GDM1 (cell line): ENCODE measurements at places on chromosomes 7 and 10.
A peak's percentile ranks its signal among the peaks of the same experiment; 100 is the strongest.

DNA sequence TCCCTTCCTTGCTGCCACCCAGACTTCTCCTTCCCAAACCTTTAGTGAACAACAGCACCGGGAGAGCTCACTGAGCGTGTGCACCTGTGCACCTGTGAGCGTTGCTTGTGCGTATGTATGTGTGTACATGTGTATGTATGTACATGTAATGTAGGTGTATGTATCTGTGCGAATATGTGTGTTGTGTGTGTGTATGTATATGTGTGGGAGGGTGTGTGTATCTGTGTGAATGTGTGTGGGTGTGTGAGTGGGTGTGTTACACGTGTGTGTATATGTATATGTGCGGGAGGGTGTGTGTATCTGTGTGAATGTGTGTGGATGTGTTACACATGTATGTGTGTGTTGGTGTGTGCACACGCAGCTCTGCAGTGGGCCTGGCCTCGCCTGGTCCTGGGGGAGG lies 44.5 kb upstream of the DNAJB6 start:
- no peak for DNase-seq

- DNase-seq, result no peak
These were observed 59.4 kb downstream of the WDR37 start for GRCh38 chr10:1115607-1115955.

DNA sequence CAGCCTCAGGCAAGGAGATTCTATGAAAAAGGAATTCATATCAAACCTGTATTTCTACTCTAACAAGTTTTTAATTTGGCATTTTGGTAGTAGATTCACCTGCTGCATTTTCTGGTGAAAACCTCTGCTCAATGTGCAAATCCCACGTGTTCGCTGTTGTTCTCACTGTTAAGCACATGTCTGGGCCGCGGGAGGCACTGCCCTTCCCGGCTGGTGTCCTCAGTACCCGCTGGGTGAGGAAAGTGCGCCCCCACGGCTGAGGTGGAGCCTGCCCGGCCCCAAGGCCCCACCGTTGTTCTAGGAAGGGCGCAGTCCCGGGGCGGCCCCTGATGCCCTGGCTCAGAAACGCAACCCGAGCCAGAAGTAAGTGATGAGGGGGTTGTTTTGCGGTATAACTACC lies 193.4 kb upstream of the VWC2 start:
- no peak for DNase-seq

GRCh38 chr7:115499956-115500355 lies 530.6 kb downstream of the TFEC start:
- DNase-seq, result no peak

DNA sequence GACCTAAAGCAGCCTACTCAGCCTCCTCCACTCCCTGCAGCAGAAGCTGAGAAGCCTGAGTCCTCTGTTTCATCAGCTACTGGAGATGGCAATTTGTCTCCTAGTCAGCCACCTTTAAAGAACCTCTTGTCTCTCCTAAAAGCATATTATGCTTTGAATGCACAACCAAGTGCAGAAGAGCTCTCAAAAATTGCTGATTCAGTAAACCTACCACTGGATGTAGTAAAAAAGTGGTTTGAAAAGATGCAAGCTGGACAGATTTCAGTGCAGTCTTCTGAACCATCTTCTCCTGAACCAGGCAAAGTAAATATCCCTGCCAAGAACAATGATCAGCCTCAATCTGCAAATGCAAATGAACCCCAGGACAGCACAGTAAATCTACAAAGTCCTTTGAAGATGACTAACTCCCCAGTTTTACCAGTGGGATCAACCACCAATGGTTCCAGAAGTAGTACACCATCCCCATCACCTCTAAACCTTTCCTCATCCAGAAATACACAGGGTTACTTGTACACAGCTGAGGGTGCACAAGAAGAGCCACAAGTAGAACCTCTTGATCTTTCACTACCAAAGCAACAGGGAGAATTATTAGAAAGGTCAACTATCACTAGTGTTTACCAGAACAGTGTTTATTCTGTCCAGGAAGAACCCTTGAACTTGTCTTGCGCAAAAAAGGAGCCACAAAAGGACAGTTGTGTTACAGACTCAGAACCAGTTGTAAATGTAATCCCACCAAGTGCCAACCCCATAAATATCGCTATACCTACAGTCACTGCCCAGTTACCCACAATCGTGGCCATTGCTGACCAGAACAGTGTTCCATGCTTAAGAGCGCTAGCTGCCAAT lies 202.2 kb downstream of the ZEB1 start:
- no peak for DNase-seq

GRCh38 chr7:114334989-114335388 lies 79.6 kb upstream of the FOXP2 start:
- DNase-seq, result no peak

- DNase-seq, result peak; percentile 33
These were observed 5.7 kb downstream of the TNS3 start for GRCh38 chr7:47576031-47576865.
